ENCODE measurements at places on chromosomes 12 and 14. TPM values are rescaled to one million over a fixed set of nuclear protein-coding genes. Genes with fewer than 3 reads are reported as not detected.

AHNAK2 gene
- total RNA-seq, result 59.3 TPM

C12orf50 gene
- total RNA-seq, result not detected

DTX1 gene
- total RNA-seq, result not detected

LYZ gene
- total RNA-seq, result 0.09 TPM

NTN4 gene
- total RNA-seq, result 47.8 TPM

PTPRR gene
- total RNA-seq, result 0.09 TPM

All from smooth muscle cell of bladder (primary cell).